CD4-positive, alpha-beta T cell treated with Interleukin-6 at 100 ng/mL for 8 hours (primary cell): ENCODE measurements at places on chromosomes 7 and 10.

GRCh38 chr7:151061213-151062110 lies 2.1 kb downstream of the SLC4A2 start:
- DNase-seq: no peak

- no peak for DNase-seq
Measured at GRCh38 chr7:37206192-37206591, 242.5 kb downstream of the ELMO1 start.

DNA sequence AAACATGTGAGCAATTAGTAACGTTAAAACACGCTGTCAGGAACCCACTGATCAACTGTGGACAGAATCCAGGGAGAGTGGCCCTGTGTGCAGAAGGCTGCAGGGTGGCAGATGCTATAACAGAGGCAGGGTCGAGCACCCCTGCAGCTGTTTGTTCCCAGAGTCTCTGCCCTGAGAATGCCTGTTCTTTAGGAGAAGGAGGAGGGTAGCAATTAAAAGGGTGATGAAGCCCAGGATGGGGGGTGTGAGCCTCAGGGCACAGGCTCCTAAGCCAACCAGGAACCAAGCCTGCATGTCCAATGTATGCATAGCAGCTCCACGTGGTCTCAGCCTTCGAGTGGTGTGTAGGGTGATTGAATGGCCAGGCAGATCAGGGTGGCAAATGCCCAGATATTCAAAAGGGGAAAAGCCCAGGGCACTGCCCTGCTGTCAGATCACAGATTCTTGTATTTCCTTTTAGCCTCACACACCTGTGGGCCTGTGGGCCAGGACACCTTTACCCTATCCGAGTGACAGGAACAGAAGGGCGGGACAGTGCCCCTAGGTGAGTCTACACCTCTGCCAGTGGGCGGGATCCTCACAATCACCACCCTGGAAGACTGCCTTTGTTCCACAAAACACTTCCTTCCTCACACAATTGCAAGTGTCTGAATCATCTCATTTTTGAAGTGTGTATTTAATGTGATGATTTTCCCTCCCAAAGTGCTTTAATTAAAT lies 7.3 kb downstream of the WDFY4 start:
- DNase-seq: no peak

- DNase-seq: no peak
Measured at GRCh38 chr10:19245889-19246752, 197.5 kb downstream of the MALRD1 start.

DNA sequence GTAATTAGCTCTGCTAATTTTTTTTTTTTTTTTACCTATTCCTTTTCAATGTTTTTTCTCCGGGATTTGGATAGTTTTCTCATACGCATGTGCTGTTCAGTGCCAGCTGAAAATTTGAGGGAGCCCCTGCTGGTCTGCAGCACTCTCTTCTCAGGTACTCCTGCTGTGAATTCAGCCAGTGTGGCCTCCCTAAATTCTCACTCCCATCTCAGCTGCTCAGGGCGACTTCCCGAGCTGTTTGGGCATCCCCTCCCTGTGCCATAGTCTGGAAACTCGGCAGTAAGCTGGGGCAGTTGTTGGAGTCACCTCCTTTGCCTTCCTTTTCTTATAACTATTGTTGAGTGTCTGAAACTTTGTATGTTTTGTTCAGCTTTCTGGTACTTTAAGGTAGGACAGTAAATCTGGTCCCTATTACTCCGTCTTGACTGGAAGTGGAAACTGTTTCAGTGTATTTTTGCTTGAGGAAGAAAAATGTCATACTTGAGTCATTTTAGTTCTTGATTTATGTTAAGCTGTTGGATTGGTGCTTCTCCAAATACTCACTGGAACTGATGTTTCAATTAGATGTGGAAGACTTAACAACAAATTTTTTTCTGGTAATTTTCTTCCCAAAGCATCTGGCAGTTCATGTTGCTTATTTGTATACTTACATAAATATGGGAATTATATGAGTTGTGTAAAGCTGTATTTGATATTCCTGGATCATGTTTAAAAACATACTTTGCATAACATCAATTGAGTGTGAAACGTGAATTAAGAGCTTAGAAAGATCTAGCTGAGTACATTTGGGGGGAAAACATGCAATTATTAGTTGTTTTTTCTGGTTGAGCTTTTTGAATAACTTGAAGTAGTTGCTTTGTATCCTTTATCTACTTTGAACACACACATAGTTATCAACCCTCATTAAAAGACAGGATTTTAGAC lies 33.7 kb downstream of the MINPP1 start:
- no peak for DNase-seq

GRCh38 chr10:116170815-116171250 lies 102.2 kb downstream of the GFRA1 start:
- DNase-seq: no peak

DNA sequence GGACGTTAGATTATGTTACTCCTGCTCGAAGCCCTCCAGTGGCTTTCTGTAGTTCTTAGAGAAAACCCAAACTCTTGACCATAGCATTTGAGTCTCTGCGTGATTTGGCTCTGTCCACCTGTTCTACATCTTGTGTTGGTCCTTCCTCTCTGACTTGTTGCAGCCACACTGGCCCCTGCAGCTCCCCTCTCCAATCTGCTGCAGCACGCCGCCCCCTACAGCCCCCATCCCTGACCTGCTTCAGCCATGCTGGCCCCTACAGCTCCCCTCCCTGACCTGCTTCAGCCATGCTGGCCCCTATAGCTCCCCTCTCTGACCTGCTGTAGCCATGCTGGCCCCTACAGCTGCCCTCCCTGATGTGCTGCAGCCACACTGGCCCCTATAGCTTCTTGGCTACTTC lies 29.2 kb downstream of the TRRAP start:
- no peak for DNase-seq

GRCh38 chr10:77391605-77392235 lies 245.9 kb downstream of the KCNMA1 start:
- no peak for DNase-seq

GRCh38 chr7:34091321-34091917 lies 186.1 kb downstream of the BMPER start:
- DNase-seq: no peak

DNA sequence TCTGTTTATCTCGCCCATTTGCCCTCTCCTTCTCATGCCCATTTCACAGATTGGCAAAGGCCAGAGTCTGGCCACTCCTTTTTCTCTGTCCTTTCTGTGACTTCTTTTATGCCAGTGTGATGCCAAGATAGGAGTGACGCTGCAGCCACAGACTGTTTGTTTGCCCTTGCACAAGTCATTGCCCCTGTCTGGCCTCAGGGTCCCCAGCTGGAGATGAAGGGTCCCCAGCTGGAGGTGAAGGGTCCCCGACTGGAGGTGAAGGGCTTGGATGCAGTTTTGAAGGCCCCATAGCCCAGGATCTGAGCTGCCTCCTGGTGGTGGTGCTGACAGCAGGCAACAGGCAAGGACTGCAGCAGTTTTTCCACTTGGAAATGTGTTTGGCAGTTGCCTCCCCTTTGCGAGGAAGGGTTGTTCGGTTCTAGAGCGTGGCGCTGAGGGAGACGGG lies 50.8 kb upstream of the SLC29A3 start:
- DNase-seq: no peak

GRCh38 chr7:50768485-50769474 lies 13.9 kb downstream of the GRB10 start:
- DNase-seq: no peak

DNA sequence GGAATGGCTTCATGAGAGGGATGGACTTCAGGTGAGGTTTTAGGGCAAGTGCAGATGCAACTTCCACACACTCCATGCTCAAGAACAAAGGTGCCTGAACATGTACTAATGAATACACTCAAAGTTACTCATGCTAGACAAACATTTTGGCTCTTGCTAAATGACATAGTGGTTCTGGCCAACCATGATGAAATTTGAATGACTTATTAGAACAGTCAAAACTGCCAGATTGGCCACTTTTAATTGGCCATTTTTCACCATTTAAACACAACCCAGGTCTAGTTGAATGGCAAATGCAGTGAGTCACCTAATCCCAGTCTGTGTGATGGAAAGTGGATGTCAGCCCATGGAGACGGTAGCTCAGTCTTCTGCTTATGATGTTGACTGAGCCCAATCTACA lies 4.9 kb upstream of the PTPRN2 start:
- no peak for DNase-seq

DNA sequence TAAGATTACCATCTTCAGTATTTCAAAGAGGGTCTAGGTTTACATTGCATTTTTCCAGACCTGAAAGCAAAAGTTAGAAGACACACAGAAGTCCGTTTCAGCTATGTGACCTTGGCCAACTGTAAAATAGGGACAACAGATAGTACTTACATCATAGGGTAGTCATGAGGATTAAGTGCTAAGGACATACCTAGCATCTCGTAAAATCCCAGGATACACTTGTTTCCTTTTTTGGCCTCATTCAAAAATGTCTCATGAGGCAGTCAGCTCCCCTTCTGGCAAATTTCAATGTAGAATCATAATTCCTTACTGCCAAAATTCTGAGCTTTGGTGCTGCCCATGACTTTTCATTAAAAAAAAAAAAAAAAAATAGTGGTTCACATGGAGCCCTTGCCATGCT lies 6.4 kb upstream of the DUSP5 start:
- DNase-seq: no peak

DNA sequence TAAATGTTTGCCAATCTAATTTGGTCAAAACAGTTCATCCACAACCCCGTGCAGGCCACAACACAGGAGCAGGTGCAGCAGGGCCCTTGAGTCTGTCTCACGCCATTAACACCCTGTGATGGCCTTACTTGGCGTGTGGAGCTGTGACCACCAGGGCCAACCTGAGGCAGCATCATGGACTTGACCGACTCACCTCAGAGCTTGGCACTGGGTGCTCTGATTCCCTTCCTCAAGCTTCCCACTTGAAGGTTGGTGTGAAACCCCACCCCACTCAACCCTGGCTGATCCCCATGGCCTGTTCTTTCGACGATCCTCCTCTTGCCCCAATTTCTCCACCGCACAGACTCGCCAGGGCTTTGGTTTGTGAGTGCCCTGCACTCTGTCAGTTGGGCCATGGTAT lies 623.1 kb downstream of the PTPRN2 start:
- no peak for DNase-seq

DNA sequence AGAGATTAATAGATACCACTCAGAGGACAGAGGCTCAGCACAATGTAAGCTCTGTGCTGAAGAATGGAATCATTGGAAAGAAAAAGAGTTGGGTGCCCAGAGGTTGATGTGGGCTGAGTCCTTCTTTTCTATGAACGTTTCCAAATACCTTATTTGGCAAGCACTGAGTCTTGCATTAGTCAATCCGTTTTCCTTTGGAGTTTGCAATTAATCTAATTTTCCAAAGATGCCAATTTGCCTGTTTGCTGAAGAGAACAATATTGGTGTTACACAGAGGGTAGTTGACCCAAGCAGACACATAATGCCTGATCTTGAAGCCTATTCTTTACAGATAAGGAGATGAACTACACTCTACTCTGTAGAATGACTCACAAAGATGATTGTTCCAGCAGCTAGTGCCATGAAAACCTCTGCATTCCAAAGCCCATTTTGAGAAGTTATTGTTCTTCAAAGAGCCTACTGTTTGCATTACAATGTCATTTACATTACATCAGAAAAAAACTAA lies 55.4 kb upstream of the MET start:
- DNase-seq: no peak

GRCh38 chr10:66148312-66148711 lies 777.5 kb upstream of the LRRTM3 start:
- DNase-seq: no peak

GRCh38 chr10:58348571-58349033 lies 13.8 kb downstream of the UBE2D1 start:
- no peak for DNase-seq

DNA sequence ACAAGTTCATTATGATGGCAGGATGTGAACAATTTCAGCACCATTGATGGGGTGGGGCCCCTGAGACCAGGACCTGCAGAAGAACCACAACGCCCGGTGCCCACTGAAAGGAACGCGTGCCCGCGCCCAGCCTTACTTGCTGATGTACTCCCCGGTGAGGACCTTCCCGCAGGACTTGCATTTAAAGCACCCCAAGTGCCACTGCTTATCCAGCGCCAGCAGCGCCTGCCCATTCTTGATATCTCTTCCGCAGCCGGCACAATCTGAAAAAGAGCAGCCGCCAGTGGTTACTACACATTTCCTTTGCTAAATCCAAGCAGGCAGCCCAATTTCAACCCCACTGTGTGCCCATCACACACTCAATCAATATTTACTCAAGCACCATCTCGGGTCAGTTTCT lies 110.6 kb downstream of the ABLIM1 start:
- DNase-seq: peak; percentile 3

GRCh38 chr7:27661811-27662489 lies 733 bp downstream of the HIBADH start:
- DNase-seq: peak; percentile 7

- DNase-seq: peak; percentile 39
Measured at GRCh38 chr10:14822879-14823755, 14.7 kb downstream of the CDNF start.

- DNase-seq: no peak
Measured at GRCh38 chr7:91140982-91141381, 123.3 kb upstream of the FZD1 start.

GRCh38 chr7:121994625-121995410 lies 121.9 kb downstream of the PTPRZ1 start:
- DNase-seq: no peak

GRCh38 chr7:121276313-121276712 lies 52.5 kb upstream of the WNT16 start:
- no peak for DNase-seq

DNA sequence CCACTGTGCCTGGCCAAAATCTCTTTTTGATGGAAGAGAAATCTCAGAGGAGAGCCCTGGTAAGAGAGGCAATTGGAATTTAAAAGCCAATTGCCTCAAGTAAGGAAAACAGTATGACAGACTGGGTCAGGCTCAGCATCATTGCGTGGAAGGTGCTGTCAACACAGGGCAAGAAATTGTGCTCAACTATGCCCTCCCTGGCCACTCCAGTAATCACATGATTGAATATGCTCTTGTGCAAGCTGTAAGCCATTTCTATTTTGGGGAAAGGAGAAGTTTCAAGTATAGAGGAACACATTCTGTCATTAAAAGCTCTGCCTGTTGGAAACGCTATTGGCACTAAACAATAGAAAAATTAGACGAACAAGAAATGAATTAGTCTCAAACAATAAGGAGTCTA lies 1127.7 kb downstream of the REEP3 start:
- no peak for DNase-seq

- DNase-seq: no peak
Measured at GRCh38 chr7:80498481-80499349, 13.1 kb downstream of the GNAT3 start.

GRCh38 chr10:97827702-97828291 lies 21.8 kb upstream of the GOLGA7B start:
- DNase-seq: no peak

GRCh38 chr10:130935128-130935439 lies 376.4 kb downstream of the TCERG1L start:
- no peak for DNase-seq

GRCh38 chr7:98240961-98241673 lies 10.9 kb downstream of the TECPR1 start:
- DNase-seq: no peak

GRCh38 chr10:89653410-89653869 lies 8.4 kb upstream of the PANK1 start:
- DNase-seq: no peak

- DNase-seq: peak; percentile 63
Measured at GRCh38 chr7:55571511-55572377, 558 bp downstream of the VOPP1 start.
